ENCODE measurements at places on chromosomes 7 and 10. TPM values are rescaled to one million over a fixed set of nuclear protein-coding genes. Genes with fewer than 3 reads are reported as not detected.

The ADIRF gene
- not detected for total RNA-seq

The TAS2R41 gene
- total RNA-seq: not detected

The ASNS gene
- total RNA-seq: 58.8 TPM

The NRCAM gene
- total RNA-seq: 135 TPM

The NODAL gene
- total RNA-seq: not detected

The HERPUD2 gene
- 22.3 TPM for total RNA-seq

The AKR1D1 gene
- total RNA-seq: 0.08 TPM

The CYP2E1 gene
- total RNA-seq: 0.11 TPM

The WNT2 gene
- not detected for total RNA-seq

The PDLIM1 gene
- 312 TPM for total RNA-seq

The CCNY gene
- 53.0 TPM for total RNA-seq

The SFTPD gene
- 0.14 TPM for total RNA-seq

The KCNIP2 gene
- total RNA-seq: 0.54 TPM

The CLDN3 gene
- total RNA-seq: 3.0 TPM

The CRCP gene
- 26.4 TPM for total RNA-seq

The OR2A5 gene
- not detected for total RNA-seq

The DKK1 gene
- 387 TPM for total RNA-seq

The ACTA2 gene
- total RNA-seq: 21.8 TPM

The NKX2-3 gene
- total RNA-seq: not detected

The C10orf143 gene
- 0.66 TPM for total RNA-seq

The CFAP43 gene
- total RNA-seq: 0.61 TPM

The PKD2L1 gene
- total RNA-seq: 0.38 TPM
